ENCODE measurements at places on chromosomes 16 and 17.

GRCh38 chr17:17416400-17417360, 60.1 kb upstream of the MED9 start:
- peak; percentile 11 for DNase-seq

DNA sequence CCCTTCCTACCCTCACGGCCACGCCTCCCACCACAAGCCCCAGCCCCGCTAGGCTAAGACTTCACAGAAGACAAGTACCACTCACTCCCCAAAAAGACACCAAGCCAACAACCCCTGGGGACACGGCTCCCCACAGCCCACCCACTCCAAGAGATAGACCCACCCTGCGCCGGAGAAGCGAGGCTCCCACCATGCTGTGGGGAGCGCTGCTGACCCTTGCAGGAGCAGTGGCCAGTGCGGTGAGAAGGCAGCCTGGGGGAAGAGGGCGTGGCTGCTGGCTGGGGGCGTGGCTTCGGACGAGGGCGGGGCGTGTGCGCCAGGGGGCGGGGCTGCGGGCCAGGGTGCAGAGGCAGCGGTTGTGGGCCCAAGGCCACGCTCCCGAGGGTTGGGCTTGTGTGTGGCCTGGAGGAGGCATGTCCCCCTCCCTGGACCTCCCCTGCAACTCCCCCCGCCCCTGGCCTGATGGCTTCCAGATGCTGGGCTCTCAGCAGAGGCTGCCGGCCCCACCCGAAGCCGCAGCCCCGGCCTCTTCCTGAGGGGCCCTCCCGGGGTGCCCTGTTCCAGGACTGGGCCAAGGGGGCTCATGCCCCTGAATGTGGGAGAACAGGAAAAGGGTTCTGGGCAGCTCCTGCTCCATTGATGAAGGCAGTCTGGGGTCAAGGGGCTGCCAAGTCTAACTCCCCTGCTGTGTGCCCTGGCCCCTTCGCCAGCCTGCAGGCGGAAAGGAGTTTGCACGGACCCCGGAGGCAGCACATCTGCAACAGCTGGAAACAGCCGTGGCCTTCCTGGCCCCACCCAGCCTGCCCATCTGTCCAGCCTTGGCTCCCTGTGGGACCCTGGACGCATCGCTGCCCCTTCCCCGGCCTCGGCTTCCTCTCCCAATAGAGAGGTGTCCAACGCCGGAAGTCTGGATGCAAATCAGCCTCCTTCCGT, 9.1 kb downstream of the TFAP4 start:
- DNase-seq = no peak

DNA sequence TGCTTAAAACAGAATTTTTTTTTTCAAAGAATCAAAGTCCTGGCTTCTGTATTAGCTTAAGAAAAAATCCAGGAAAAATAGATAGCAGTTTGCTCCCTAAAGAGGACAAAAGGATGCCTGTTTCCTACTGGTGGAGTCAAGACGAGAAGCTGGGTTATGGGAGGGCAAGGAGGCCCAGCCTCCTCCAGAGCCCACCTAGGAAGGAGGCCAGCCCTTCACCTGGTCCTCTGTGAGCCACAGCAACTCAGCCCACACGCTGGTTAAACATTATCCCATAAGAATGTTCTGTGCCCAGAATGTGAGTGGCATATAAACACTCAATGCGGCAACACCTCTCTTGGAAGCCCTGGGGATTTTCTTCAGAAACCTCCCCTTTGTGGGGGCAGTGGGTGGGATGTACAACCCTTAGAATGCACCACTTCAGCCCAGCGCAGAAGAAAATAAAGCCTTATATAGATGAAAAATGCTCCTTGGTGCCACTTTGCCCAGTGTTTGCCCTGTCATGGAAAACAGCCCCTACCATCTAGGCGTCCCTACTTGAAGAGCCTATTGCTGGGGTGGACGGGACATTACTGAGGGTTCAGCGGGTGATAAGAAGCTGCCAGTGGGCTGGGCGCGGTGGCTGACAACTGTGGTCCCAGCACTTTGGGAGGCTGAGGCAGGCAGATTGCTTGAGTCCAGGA, 48.0 kb downstream of the TEKT5 start:
- DNase-seq = no peak

- no peak for DNase-seq
These were observed 1.2 kb downstream of the MRTFB start for GRCh38 chr16:14072360-14072759.

DNA sequence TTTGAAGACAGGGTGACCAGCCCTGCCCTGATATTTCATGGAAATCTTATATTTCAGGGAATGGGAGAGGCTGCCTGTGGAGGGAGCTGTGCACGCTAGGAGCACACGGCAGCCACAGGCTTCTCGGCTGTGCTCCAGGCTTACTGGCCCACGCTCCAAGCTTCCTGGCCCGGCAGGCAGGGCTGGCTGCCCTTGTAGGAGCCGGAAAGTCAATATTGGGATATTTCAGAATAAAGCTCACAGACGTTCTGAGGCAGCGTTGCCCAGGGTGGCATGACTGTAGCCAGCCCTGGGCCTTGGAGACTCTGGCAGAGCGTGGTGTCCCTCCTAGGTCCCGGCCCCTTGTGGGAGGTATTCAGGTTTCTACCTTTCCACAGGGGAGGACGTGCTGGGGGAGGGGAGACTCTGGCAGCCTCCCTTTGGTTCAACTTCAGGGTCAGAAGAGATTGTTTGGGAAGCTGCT, 95.6 kb downstream of the NPIPB11 start:
- no peak for DNase-seq

- DNase-seq = no peak
These were observed 323.1 kb downstream of the FOXL1 start for GRCh38 chr16:86901483-86901882.

- no peak for DNase-seq
These were observed 2.0 kb downstream of the MAF start for GRCh38 chr16:79598348-79599181.

- DNase-seq = no peak
These were observed 19.8 kb downstream of the CCL4 start for GRCh38 chr17:36123431-36123830.

DNA sequence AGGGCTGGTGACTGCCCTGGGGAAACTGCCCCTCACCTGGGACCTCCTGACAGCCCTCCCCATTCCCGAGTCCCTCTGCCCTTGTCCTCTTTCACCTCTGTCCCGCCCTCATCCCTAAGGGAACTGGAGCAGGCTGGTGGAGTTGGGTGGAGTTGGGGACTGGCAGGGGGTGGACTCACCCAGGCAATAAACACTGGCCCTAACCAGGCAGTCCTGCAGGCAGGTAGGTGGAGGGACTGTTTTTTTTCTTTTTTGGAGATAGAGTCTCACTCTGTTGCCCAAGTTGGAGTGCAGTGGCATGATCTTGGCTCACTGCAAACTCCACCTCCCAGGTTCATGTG, 11.7 kb downstream of the GCGR start:
- no peak for DNase-seq

DNA sequence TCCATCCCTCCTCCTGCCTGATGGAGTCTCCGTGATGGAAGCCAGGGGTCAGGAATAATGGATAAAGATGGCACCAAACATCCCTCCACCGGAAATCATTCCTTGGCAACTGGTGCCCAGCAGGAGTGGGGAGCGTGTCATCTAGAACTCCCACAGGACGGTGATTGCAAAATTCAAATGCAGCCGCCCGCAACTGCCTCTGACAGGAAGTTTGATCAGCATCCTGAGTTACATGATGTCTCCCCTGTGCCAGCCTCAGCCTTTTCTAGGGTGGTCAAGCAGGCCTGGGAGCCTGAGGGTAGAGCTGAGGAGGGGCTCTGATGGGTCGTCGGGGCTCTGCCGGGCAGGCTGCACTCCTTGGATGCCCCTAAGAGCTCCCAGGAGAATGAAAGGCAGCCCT, 52.8 kb downstream of the GSG1L start:
- DNase-seq = no peak

GRCh38 chr17:27807567-27808470, 7.5 kb upstream of the NOS2 start:
- no peak for DNase-seq

- no peak for DNase-seq
These were observed 218.0 kb downstream of the SEC14L1 start for GRCh38 chr17:77358801-77359200.

GRCh38 chr17:75521951-75522727, 3.4 kb upstream of the LLGL2 start:
- no peak for DNase-seq

DNA sequence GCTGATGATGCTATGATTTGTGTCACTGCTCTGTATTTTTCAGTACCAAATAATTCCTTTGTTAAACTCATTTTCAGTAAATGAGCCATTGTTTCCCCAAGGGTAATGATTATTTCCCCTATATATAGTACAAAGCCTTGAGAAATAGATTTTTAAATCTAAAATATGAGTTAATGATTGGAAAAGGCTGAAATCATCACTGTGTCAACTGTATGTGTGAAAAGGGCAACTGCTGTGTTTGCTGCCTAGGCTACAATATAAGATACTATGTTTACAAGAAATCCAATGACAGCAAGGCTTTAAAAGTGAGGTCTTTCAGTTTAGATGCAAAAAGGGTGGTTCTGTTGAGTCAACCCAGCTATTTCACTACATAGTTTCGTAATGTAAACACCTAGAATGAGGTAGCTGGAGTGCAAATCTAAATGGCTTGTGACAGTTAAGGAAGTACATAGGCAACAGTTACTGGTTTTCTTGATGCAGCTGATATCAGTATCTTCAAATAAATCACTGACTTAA, 15.3 kb downstream of the NLK start:
- peak; percentile 29 for DNase-seq

DNA sequence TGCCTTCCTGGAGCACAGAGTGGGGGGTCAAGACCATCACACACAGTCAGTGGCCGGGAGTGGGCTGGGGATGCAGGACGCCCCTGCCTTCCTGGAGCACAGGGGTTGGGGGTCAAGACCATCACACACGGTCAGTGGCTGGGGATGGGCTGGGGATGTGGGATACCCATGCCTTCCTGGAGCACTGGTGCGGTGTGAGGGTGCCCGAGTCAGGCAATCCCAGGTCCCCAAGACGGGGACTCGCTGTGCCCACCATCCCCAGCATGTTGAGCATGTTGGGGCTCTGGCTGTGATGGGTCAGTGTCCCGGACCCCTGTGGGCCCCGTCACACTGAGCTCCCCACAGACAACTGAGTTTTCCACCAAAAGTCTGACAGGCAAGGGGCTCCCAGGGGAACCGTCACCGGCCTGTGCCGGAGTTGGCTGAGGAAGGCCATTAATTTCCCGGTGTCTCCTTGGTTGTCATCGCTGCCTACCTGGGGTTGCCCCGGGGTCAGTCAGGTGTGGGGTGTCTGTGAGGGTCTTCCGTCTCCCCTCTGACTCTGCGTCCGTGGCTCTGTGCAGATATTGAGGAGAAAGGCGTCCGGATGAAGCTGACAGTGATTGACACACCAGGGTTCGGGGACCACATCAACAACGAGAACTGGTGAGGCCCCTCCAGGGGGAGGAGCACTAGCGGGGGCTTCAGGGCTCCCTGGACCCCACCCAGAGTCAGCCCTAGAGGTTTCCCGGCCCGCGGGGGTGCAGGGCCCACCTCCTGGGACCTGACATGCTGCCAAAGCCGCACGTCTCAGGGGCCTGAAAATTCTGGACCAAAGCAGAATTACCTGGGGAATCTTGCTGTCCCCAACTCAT, 347.1 kb downstream of the SEC14L1 start:
- no peak for DNase-seq

DNA sequence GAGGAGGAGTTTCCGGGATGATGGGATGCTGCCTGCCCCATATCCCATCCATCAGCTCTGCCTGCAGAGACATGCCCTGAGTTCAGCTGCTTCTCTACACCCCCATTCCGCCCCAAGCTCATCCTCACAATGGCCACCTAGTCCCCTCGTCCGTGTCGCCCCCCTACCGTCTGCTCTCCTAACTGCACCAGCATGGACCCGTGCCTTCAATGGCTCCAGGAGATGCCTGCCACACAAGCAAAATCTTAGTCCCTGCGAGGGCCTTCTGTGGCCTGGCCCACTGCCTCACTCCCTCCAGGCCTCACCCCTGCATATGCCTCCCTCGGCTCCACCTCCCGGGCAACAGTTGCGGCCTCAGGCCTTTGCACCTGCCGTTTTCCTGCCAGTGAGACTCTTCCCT, 1.8 kb upstream of the TELO2 start:
- no peak for DNase-seq

DNA sequence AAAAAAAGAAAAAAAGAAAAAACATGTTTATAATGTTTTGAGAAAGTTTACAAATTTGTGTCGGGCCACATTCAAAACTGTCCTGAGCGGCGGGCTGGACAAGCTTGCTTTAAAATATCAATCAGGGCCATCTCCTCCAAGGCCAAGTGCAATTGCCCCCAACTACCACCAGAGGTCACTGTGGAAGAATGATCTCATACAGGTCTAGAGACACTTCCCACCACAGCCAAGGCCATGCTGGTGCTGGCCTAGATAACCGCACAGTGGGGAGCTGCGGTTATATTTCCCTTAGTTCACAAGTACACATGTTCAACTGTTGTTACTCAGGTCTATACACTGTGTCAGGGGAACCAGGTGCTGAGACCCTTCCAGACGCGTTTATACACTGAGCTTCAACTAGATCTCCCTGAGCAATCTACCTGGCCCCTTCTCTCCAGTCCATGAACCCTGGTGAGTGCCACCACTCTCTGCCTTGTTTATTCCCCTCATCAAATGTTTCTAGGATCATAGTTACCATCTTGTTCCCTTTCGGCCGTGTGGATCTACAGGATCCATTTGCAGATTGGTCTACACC, 83.8 kb upstream of the CCL2 start:
- peak; percentile 35 for DNase-seq

DNA sequence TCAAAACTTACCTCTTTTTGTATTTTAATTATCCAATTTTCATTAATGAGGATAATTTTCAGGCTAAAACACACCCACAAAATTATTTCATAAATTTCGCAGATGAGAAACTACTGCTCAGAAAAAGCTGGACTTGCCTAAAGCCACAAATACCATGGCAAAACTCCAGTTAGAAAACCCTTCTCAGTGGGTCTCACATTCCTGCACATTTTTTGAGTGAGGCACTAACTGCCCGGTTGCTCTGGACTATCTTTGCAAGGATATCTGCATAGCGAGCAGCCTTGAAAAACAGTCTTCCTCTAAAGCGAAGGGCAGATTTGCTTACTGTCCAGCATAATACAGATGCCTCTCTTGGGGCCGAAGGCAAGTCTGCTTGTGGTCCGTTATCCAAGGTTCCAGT, 9.8 kb downstream of the MPHOSPH6 start:
- no peak for DNase-seq

GRCh38 chr17:82399601-82400101, 18.5 kb upstream of the HEXD start:
- no peak for DNase-seq

DNA sequence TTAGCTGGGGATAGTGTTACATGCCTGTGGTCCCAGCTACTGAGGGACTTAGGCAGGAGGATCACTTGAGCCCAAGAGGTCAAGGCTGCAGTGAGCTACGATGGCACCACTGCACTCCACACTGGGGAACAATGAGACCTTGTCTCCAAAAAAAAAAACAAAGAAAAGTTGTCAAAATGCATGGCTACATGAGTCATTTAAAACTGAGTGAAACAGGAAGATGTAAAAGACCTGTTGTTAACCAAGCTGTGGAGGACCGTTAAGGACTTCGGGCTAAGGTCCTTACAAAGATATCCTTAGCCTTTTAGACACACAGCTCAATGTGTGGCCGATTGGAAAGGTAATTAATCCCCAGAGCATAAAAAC, 25.1 kb downstream of the ZP2 start:
- DNase-seq = peak; percentile 65

GRCh38 chr16:49755313-49755620, 100.6 kb downstream of the ZNF423 start:
- DNase-seq = peak; percentile 11
